Mesenteric fat pad (tissue), 1 donor: ENCODE measurements at places on chromosomes 4 and X. TPM values are rescaled to one million over a fixed set of nuclear protein-coding genes. Genes with fewer than 3 reads are reported as not detected.

The SFRP2 gene
- total RNA-seq, result 38.2 TPM

The TMSB15B gene
- total RNA-seq, result 1.7 TPM

The AREG gene
- total RNA-seq, result 41.0 TPM

The ASB9 gene
- total RNA-seq, result 2.0 TPM

The S100G gene
- not detected for total RNA-seq

The EXOC1L gene
- not detected for total RNA-seq

The ADGRL3 gene
- total RNA-seq, result 5.9 TPM

The ADAD1 gene
- not detected for total RNA-seq

The SATL1 gene
- total RNA-seq, result not detected

The WWC2 gene
- total RNA-seq, result 37.6 TPM

The PABPC1L2A gene
- total RNA-seq, result not detected

The LPAR4 gene
- 0.26 TPM for total RNA-seq

The NOCT gene
- 28.6 TPM for total RNA-seq

The CPZ gene
- total RNA-seq, result 9.7 TPM

The PDGFC gene
- 26.8 TPM for total RNA-seq

The APOOL gene
- total RNA-seq, result 21.8 TPM

The UCP1 gene
- not detected for total RNA-seq

The HSD17B13 gene
- total RNA-seq, result 1.4 TPM
